Heart left ventricle (tissue), 16 donors: ENCODE measurements at places on chromosomes 16 and 17.
A peak's percentile ranks its signal among the peaks of the same experiment; 100 is the strongest.

- no peak for DNase-seq
These were observed 50.6 kb downstream of the CREBBP start for GRCh38 chr16:3829631-3830536.

GRCh38 chr17:56593646-56594319, at the start of gene NOG:
Gene NOG (plus strand): TSS chr17:56593699. CDS start chr17:56594224, 525 bp downstream.
- DNase-seq = peak; percentile 81

DNA sequence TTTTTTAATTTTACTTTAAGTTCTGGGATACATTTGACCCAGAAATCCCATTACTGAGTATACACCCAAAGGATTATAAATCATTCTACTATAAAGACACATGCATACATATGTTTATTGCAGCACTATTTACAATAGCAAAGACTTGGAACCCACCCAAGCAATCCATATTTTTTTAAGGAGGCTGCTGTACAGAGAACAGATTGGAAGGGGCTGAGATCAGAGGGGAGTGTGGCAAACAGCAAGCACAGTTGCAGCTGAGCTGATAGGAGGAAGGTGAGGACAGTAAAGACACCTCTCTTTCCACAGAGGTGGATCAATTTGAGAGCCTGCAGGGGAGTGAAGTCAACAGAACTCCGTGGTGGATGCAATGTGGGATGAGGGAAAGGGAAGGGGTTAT, 10.2 kb upstream of the TMEM238L start:
- DNase-seq = no peak

- DNase-seq = no peak
These were observed 87.8 kb upstream of the CDH5 start for GRCh38 chr16:66278604-66279262.

GRCh38 chr16:89297910-89298545, 80.5 kb downstream of the ZNF778 start:
- DNase-seq = no peak

- DNase-seq = no peak
These were observed 9.6 kb upstream of the EVPL start for GRCh38 chr17:76036497-76037261.

- no peak for DNase-seq
These were observed 209.0 kb downstream of the ZFHX3 start for GRCh38 chr16:72838951-72839350.

GRCh38 chr16:80189476-80190175, 351.2 kb upstream of the DYNLRB2 start:
- no peak for DNase-seq

GRCh38 chr17:9577373-9577709, 899 bp downstream of the CFAP52 start:
- no peak for DNase-seq

DNA sequence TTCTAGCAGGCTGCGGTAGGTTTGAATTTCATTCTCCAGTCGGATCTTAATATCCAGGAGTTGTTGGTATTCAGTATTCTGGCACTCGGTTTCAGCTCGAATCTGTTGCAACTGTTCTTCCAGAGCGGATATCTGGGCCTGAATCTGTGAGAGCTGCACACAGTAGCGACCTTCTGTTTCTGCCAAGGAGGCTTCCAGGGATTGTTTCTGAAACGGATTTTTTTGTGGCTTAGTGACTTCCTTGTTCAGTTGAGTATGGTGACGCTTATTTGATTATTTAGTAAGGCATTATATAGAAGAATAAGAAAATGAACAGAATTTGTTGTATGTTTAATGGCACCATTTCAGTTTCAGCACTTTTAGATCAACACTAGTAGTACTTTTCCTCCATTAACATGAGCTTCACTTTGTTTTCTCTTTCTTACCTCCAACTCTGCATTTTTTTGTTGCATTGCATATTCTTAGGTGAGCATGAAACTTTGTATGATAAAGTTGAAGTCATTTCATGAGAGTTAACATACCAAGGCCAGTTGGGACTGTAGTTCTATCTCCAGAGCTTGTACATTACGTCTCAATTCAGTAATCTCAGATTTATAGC, 2.8 kb downstream of the KRT10 start:
- no peak for DNase-seq

GRCh38 chr16:84953190-84953746, 58.1 kb downstream of the ZDHHC7 start:
- DNase-seq = no peak

GRCh38 chr17:48571024-48571818, 6.9 kb downstream of the HOXB4 start:
- DNase-seq = no peak

DNA sequence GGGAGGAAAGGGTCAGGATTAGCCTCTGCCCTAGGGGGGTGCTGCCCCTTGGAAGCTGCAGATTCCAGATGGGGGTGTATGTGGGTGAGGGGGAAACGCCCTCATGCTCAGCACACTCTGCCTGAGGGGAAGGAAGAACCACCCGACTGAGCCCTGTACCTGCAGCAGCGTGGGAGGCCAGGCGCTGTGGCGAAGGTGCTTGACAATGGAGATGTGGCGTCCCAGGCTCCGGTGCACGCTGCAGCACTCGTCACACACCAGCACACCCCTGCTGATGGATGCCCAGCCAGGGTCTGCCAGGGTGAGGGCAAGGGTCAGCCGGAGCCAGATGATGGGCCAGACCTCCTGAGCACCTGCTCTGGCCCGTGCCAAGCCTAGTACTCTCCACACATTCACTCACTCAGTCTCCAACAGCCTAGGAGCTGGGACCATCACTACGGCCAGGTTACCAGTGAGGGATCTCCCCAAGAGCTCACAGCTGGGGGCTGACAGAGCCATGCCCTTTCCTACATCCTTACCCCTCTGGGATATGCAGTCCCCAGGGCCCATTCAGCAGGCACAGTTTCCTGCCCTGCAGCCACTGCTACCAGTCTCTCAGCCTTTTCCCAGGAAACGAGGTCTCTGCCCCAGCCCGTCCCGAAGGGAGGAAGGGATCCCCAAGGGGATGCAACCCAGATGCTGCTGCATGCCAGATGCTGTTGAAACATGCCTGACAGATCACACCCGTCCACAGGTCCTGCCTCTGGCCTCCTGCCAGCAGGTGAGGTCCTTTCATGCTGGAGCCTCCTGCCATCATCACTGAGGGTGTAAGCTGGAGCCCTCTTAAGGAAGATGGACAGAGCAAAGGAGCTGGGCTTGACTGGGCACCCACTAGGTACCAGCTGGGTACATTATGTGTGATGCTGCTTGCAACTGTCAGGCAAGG, 5.9 kb downstream of the GIT1 start:
- peak; percentile 29 for DNase-seq

DNA sequence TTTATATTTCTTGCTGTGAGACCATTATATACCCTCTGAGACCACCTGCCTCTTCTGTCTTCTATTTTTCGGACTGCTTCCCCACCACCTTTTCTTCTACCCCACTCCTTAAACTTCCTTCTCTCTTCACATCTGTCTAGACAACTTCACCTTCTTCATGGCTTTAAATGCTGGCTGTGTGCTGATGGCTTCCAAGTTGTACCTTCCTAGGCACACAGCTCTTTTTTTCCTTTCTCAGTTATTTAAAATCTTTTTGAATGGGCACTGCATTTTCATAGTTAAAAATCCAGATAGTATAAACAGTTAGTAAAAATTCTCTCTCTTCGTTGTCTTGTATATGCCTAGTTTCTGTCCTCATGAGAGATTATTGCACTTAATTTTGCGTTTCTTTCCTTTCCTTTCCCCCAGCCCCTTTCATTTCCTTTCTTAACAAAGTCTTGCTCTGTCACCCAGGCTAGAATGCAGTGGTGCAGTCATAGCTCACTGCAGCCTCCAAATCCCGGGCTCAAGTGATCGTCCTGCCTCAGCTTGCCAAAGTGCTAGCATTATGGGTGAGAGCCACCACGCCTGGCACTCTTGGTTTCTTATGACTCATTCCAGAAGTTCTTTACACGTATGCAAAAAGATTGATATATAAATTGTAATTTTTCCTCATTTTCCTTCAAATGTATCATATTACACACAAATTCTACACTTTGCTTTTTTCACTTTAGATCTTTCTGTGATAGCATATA, 114.3 kb downstream of the NPIPB5 start:
- DNase-seq = no peak

DNA sequence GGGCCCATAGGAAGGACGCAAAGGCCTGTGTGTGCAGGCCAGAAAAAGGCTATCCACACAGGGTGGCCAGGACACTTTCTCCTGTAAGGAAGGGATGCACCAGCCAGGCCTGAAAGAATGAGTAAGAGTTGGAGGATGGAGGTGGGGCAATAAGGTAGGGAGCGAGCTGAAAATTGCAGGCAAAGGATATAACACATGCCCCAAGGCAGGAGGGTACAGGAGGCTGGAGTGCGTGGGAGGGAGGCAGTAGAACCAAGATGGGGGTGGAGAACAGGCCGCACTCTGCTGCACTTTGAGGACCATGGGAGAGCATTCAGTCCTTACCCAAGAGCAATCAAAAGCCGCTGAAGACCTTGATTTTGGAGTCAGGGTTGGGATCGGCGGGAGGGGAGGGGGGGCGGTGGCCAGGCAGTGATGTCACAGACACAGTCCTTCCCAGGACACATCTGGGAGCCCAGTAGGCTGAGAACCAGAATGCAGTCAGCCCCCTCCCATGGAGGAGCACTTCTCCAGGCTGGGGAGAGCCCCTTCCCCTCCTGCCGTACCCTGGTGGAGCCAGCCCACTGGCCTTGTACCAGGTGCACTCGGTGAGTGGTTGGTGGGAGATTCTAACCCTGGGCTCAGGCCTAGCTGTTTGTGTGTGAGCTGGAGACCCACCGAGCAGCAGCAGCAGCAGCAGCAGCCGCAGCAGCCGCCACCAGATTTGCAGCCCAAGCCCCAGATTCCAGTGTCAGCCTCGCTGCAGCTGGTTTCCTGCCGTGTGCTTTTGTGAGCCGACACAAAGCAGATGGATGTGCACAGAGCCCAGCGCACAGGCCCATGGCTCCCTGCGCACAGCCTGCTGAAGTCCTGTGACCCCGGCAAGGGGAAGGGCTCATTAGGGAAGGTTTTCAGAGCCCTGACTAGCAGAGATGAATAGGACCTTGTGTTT, 17.5 kb downstream of the ANKRD40 start:
- DNase-seq = no peak

DNA sequence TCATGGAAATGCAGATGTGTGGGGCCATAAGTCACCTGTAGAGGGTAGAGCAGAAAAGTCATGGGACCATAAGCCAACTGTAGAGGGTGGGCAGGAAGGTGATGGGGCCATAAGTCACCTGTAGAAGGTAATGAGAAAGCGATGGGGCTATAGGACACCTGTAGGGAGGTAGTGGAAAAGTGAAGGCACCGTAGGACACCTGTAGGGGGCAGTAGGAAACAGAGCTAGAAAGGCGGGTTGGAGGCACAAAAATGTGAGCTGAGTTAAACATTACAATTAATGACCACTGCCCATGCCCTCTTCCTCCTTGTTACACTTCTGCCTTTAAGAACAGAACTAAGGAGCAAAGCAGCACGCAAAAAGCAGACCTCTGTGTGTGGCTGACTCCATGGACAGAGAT, 150.1 kb downstream of the SHISA6 start:
- DNase-seq = no peak

DNA sequence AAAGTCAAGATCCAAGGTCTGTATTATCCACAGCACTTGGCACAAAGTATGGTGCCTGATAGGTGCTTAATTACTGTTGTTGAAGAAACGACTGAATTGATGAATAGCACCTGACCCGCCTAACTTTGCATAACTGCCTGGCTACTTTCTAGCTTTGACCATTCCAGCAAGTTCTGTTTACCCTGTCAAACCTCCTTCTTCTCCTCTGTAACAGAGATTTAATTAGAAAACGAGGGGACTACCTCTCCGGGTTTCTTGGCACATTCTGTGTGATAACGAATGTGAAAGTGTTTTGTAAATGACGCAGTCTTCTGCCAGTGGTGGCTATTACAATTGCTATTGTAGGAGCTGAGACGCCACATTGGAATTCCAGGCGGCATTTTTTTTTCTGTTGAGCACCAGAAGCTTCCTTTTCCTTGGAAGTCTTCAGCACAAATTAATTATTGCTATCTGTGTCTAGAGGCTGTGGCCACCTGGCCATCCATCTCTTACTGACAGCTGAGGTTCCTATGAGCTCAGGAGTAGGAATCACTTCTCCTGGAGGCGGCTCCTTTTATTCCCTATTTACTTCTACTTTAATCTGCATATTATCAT, 522.9 kb downstream of the HS3ST4 start:
- no peak for DNase-seq

DNA sequence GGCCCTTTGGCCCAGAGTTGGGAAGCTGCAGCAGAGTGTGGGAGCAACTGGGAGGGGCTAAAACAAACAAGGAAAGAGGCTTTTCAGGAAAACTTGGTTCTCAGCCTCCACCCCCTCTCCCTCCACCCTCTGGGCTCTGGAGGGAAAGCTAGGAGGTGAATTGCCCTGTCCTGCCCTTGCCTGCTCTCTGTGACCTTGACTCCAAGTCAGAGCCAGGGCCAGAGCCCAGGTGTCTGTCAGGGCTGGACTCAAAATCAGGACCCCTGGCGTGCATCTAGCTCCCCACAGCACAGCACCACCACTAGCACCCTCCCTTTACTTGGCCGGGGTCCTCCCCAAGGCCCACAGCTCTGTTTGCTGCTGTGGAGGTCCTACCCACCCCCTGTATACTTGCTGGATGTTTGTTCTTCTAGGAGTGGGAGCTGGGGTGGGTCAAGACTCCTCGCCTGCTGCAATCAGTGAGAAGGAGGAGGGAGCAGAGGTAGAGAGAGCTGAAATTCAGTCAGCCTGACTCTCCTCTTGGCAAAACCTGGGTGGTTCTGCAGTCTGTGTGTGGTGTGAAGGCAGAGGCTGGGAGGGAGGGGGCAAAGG, 2.8 kb upstream of the NR1D1 start:
- no peak for DNase-seq

DNA sequence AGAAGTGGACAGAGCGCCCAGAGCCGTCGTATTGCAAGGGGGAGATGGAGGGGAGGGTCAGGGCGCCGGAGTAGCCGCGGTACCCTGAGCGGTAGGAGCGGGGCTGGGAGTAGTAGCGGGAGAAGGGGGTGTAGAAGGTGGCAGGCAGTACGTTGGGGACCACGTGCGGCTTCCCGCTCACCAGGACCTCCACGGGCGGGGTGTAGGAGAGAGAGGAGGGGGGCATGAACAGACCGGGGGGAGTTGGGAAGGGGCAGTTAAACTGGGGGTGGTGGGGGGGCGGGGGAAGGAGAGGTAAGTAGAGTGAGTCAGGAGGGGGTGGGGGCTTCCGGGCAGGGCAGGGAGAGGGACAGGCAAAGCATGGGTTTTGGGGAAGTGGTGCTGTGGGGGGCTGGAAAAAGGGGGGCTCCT, 16.8 kb downstream of the ST6GALNAC2 start:
- DNase-seq = no peak
